ENCODE measurements at places on chromosomes 1 and 21.

- DNase-seq, result no peak
These were observed 69.6 kb downstream of the PTPRU start for GRCh38 chr1:29305943-29306342.

- DNase-seq, result no peak
These were observed 909 bp upstream of the APP start for GRCh38 chr21:26171258-26172100.

DNA sequence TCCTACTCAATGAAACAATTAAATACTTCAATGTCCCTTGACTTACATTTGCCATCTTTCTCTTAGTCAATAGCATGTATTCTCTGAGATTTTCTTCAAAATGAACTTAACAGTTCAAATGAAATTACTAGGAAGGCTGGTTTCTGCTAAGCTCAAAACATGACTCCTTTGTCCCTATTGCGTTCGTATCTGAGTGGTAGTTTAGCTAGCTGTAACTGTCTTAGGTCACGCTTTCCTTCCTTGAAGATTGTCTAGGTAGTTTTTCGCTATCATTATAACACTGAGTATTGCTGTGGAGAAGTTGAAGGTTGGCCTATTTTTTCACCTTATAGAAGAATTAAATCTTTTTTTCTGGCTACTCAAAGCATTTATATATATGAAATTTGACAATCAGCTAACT is 1535.2 kb downstream of the PLA2G4A start:
- DNase-seq, result no peak

DNA sequence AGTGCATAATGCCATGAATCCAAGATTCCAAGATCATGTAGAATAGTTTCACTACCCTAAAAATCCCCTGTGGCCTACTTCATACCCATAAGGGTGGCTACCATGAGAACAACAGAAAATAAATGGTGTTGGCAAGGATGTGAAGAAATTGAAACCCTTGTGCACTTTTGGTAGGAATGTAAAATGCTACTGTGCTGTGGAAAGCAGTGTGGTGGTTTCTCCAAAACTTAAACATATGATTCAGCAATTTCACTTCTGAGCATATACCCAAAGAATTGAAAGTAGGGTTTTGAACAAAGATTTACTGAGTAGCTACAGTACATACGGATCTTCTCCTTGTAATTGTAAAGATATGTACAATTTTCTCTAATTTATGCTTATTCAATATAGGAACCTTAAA is 16.0 kb downstream of the FNBP1L start:
- no peak for DNase-seq

- no peak for DNase-seq
These were observed 4.4 kb downstream of the CD53 start for GRCh38 chr1:110877364-110877763.

- DNase-seq, result no peak
These were observed 18.9 kb downstream of the LRIF1 start for GRCh38 chr1:110944806-110945205.

DNA sequence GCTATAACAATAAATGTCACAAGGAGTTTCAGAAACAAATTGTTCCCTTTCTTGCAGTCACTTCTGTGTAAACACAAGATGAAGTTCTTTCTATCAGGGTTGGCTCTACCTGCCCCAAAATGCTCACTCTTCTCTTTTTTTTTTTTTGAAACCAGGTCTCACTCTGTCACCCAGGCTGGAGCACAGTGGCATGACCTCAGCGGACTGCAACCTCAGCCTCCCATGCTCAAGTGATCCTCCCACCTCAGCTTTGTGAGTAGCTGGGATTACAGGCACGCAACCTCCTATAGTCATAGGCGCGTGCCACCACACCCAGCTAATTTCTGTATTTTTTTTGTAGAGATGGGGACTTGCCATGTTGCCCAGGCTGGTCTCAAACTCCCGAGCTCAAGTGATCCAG is 10.5 kb upstream of the CTNNBIP1 start:
- no peak for DNase-seq

GRCh38 chr1:117564227-117565075 is 41.4 kb upstream of the TENT5C start:
- no peak for DNase-seq

DNA sequence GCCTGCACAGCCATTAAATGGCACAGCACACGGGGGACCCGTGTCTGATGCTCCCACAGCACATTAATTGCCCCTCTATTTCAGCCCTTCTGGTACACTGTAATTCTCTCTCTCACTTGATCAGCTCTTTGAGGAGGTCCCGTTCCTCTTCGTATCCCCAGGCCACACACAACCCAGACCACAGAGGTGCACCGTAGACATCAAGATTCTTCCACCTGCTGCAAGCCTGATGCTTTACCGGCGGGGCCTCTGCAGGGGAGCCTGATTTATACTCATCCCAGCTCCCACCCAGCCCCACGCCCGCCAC is 759 bp downstream of the SMYD3 start:
- DNase-seq, result no peak

DNA sequence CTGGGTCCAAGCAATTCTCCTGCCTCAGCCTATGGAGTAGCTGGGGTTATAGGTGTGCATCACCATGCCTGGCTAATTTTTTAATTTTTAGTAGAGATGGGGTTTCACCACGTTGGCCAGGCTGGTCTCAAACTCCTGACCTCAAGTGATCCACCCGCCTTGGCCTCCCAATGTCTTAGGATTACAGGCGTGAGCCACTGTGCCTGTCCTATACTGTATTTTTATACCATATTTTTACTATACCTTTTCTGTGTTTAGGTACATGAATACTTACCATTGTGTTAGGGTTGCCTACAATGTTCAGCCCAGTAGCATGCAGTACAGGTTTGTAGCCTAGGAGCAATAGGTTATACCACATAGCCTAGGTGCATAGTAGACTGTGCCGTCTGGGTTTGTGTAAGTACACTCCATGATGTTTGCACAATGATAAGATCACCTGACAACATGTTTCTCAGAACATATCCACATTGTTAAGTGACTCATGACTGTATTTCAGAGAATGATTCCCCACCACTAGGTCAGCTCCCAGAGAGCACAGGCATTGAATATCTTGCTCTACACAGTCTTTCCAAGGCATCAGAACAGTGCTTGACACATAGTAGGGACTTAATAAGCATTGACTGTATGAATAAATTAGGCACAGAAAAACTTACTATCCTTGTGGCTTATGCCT is 6.0 kb upstream of the CITED4 start:
- no peak for DNase-seq

- DNase-seq, result no peak
These were observed 21.1 kb downstream of the ESRRG start for GRCh38 chr1:216702170-216702569.

Measured in CD4-positive, alpha-beta T cell treated with Interleukin-6 at 100 ng/mL for 8 hours (primary cell).